ENCODE measurements at places on chromosomes 6 and 20.
A peak's percentile ranks its signal among the peaks of the same experiment; 100 is the strongest.

GRCh38 chr6:134437376-134437775 lies 119.5 kb upstream of the SGK1 start:
- peak; percentile 18 for DNase-seq

DNA sequence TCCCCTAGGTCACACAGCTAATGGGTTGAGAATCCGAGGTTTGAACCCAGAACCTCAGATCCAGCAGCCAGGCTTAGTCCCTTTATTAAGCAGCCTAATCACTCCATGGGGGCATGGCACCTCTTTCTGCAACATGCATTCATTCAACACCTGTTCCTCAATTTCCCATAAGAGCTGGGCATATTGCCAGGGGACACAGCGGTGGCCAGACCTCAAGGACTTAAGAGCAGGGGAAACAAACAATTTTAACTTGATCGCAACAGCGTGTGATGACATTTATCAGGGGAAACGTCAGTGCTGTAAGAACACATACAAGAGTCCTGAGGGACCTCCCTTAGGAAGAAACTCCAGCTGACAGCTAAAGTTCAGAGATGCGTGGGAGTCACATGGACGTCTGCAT lies 267.4 kb upstream of the CDH4 start:
- DNase-seq: no peak

DNA sequence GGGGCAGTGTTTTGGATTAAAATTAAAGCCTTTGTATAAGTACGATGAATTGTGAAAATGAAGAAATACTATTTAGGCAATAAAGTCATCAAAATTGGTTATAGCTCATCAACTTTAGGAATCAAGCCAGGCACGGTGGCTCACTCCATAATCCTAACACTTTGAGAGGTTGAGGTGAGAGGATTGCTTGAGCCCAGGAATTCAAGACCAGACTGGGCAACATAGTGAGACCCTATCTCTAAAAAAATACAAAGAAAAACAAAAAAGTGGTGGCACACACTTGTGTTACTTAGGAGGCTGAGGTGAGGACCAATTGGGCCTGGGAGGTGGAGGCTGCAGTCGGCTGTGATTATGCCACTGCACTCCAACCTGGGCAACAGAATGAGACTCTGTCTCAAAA lies 8.5 kb upstream of the RHAG start:
- DNase-seq: no peak

GRCh38 chr20:6697228-6697972 lies 70.1 kb upstream of the BMP2 start:
- DNase-seq: no peak

DNA sequence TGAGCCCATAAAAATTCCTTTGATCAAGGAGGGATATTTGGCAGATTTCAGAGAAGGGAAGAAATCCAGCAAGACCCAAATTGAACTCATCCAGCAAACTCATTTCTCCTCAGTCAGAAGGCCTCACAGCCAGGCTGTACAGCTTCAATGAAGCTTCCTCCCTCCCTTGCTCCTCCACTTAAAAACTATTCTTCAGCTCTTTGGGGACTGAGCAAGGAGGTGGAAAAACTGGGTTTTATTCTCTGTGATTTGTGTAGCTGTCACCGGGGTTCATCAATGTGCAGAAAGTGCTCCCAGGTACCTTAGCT lies 158.7 kb upstream of the ZNF184 start:
- no peak for DNase-seq
